ENCODE measurements at places on chromosomes 11 and 22.

DNA sequence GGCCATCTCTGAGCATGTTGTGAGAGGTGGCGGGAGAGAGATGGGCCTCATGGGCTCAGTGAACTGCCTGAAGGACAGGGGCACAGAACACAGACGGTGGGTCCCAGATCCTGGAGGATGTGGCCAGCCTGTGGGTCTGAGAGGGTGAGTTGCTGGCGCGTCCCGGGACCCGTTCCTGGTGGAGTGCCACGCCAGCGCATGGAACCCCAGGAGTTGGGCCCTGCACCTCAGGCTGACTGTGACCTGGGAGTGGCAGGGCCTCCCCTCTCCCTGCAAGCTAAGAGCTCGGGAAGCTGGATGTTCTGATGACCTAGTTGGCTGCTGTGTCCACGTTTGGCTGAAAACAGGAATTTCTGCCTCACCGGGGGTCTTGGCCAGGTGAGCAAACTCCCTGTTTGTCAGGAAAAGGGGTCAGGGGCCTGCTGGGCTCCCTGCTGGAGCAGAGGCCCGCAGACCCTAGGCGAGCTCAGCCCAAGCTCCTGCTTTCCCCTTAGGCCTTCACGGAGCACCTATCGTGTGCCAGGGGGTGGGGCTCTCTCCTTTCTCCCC, 15.0 kb downstream of the LRRC32 start:
- DNase-seq, result peak; percentile 43

- no peak for DNase-seq
Measured at GRCh38 chr22:28629420-28630176, 50.0 kb downstream of the TTC28 start.

DNA sequence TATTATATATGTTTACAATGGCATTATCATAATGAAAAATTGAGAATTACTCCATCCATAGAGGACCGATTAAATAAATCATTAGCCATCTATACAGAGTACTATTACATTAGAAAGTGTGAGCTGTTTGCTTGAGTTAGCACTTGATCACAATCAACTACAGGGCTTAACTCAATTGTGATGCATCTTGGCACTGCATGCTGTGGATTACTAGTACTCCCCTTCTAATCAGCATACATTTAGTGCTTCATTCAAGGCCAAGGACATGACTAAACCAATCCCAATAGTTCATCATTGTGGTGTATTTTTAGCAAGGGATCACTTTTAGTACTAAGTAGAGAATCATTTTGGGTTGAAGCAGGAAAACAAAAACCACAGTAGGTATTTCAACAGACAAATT, 23.5 kb upstream of the ARHGAP42 start:
- no peak for DNase-seq

DNA sequence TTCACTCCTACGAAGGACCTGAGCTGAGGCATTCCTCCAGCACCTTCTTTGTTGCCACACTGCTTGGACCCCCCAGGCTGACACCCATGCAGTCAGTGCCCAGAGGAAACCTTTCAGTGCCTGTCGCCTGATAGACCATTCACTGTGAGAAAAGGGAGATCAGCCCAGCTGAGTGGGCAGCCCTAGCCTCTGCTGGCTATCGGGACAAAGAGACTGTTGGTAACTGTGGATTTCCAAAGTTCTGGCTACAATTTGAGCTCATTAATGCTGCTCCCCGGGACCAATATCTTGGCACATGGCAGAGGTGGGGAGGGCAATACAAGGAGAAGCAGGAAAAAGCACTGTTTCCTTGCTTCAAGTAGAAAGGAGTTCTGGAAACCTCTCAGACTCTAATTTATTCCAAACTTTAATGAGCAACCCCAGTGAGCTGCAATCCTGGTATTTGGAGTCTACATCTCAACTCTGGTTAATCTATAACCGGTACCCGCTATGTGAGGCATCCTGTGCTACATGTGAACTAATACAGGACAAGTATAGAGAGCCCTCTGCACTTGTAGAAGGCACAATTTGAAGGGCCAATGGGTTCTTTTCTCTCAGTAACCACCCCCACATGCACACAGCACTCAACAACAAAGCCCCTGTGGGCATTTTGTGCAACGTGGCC, 200.7 kb upstream of the NCAM1 start:
- no peak for DNase-seq

GRCh38 chr11:130262424-130262823, 52.3 kb downstream of the ZBTB44 start:
- no peak for DNase-seq

DNA sequence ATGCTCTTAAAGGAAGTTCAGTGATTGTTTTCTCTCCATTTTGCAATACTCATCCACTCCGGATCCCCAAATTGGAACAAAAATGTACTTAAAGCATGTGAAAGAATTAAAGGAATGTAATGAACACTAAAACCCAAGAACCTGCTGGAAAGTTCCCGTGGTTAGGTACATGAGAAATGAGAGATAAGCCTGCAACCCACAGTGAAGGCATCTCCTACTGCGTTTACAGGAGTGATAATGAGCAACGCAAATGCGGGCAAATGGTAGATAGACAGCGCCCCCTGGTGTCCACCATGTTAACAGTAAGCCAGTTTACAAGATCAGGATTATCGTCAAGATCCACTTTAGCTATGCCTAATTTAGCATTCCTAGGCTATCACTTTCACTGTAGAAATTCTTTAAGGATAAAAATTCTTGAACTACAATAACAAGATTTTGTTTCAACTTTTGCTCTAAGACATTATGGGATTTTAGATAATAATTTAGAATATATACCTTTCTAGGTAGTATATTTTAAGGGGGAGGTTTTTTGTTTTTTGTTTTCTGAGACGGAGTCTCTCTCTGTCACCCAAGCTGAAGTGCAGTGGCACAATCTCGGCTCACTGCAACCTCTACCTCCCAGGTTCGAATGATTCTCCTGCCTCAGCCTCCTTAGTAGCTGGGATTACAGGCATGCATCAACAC, 29.9 kb downstream of the ALG9 start:
- DNase-seq, result peak; percentile 88

GRCh38 chr11:8003187-8003586, 16.1 kb downstream of the EIF3F start:
- no peak for DNase-seq

- DNase-seq, result no peak
Measured at GRCh38 chr22:47810505-47811500, 1048.4 kb downstream of the TBC1D22A start.

DNA sequence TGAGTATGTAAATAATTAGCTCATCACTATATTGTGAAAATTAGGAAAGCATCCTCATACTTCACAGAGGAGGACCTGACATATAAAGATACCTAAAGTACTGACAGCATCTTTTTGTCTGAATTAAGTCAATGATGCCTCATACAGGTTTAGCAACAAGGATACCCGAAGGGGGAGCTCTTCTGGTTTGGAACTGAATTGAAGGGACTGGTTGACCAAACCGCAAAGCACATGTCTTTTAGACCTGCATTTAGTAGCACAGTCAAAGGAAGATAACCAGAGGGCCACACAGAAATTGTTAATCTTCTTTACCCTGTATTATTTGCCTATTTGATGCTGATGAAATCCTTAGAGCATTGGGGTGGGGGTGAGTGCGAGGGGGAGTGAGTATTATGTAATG, 12.9 kb upstream of the WT1 start:
- no peak for DNase-seq

- peak; percentile 79 for DNase-seq
Measured at GRCh38 chr22:23856721-23857605, 712 bp upstream of the SLC2A11 start.
